ENCODE measurements at places on chromosomes 7 and 10. TPM values are rescaled to one million over a fixed set of nuclear protein-coding genes. Genes with fewer than 3 reads are reported as not detected.

DNA sequence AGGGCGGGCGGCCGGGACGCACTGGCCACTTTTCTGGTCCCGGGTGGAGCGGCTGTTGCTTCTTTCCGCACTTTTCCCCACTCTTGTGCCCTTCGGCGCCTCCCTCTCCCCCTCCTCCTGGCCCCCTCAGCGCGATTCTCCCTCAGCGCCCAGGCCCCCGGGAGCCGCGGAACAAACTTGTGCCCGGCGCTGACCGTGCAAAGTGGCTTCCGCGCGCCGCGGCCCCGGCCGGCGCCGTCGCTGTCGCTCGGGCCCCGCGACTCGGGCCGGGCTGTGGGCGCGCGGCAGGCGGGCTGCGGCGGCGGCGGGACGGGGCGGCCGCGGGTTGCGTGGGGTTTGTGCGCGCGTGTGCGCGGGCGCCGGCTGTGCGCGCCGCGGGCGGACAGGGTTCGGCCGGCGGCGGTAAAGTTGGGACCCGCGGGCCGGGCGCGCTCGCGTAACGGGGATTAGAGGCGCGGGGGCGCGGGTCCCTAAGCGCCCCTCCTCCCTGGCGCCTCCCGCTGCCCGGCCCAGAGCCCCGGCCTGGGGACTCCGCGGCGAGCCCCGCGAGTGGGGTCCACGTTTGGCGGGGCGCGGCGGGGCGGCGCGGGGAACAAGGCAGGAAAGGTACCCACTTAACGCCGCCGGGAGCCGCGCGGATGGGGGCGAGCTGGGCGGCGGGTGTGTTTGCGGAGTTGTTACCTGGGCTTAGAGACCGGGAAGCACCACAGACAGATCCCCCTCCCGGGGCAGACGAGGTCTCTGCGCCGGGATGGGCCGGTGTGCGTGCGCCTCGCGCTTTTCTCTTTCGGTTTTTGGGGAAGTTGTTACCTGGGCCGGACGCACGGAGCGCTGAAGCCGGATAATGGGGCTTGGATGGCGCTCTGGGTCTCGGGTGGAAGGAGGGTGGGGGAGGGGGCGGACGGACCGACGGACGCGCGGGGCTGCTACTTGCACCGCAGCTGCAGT, 860 bp downstream of the ZEB1 start:
- DNase-seq: peak; percentile 62

DNA sequence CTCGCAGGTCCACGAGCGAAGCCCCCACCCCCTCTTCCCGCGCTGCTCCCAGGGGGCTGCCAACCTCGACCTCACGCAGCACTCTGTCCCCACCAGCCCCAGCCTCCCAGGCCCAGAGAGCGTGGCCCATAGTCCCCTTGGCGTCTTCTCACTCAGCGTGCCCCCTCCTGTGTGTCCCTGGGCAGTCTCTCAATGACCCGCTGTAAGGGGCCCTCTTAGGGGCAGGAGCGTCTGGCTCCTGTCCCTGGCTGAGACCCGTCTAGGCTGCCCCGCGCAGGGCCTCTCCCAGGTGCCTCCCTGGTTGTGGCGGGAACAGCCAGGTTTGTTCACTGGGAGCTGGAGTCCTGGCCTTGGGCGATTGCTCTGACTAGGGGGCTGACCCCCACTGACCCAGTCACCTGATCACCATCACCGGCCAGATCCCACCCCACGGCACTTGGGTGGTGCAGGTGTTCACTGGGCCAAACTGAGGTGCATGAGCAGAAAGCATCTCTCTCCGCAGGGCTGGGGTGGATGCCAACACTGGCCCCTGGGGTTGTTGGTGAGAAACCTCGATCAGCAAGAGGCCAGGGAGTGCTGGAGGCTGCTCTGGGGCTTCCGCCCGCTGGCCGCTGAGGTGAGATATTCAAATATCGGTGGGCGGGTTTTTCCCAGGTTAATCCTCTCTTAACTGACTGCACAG, 12.6 kb upstream of the WDFY4 start:
- no peak for DNase-seq

DNA sequence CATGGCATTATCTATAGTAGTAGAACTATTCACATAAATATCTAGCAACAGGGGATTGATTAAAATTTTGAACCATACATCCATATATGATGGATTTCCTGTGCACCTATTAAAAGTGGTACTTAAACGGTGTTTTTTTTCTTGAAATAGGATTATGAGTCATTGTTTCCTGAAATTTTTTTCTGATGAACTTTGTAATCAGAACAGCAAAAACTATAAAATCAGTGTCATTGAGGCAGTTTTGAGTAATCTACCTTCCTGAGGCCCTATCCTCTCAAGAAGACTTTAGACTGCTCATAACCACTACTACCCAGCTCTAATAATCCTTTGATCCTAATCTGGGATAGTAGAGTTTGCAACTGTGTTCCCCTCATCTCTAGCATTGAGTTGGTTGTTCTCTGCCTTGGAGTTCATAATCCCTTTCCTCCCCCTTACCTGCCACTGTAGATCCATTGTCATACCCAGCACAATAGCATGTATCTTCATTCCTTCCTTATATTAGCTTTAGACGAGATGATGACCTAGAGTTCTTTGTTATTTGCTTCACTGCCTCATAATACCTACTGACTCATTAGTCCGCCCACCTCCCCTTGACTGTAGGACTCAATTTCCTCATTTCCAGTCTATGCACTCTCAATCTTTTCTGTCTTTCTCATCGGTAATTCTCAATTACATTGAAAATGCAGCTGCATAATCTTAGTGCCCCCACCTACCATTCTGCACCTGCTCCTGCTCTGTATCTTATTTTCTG, 133.4 kb downstream of the LRRC4 start:
- DNase-seq: no peak

- DNase-seq: no peak
Measured at GRCh38 chr7:133436014-133436428, 183.1 kb downstream of the EXOC4 start.

GRCh38 chr10:20631229-20631628, 265.9 kb downstream of the NEBL start:
- DNase-seq: no peak

GRCh38 chr10:130489891-130490290, 353.7 kb downstream of the GLRX3 start:
- DNase-seq: no peak

DNA sequence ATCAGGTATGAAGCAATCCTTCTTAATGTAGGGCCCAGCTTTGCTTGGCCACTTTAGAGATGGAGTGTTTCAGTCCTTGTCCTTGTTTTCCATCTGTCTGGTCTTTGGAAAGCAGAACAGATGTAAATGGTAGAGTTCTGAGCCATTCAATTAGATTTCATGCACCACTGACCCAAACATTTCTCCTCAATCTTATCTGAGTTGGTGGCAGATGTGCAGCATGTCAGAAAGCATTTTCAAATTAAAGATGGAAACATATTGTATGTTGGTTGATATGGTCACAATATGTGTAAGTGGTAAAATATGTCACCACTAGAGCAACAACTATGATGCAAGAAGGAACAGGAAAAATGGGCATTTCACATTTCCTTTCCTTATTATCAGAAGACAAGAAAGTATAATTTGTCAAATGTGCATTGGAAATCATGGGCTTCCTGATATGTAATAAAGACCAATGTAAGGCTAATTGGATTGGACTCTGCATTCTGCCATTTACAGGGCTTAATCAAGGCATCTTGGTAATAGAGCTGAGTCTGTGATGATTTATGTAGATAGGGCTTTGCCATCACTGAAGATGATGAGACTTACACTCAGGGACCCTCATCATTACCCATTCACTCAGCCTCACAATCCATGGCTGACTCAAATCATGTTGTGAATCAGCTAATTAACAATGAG, 750.7 kb downstream of the NRG3 start:
- no peak for DNase-seq

DNA sequence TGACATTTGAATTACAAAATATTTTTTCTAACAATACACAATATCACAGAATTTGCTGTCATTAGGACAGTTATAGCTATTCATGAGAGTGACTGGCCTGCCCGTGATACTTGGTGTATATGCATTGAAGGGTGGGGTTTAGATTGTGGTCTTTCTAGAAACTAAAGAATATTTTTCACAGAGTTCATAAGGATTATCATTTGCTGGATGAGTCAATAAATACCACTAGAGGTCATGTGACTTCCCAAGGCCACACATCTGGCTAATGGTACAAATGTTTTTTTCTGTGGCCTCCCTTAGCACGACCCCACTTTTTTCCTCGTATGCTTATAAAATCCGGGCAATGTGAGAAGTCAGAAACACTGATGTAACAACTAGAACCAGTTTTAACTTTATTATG, 5.2 kb downstream of the OPTN start:
- no peak for DNase-seq

DNA sequence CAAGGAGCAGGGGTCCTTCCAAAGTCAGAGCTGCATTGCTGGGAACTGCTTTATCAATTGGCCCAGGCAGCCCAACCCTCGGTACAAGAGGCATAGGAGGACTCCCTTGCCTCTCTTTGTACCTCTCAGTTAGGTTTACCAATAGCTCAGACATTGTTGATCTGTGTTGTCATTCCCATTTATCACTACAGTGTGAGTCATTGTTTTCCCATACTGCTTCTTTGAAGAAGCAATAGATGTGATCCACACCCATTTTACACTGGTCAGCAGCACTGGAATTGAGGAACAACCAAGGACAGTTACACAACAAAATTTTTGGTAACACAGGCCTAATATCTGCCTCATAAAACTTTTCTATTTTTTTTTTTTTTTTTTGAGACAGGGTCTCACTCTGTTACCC, 307.2 kb downstream of the SNX13 start:
- DNase-seq: no peak

GRCh38 chr7:214410-215212, 22.2 kb downstream of the FAM20C start:
- DNase-seq: no peak

DNA sequence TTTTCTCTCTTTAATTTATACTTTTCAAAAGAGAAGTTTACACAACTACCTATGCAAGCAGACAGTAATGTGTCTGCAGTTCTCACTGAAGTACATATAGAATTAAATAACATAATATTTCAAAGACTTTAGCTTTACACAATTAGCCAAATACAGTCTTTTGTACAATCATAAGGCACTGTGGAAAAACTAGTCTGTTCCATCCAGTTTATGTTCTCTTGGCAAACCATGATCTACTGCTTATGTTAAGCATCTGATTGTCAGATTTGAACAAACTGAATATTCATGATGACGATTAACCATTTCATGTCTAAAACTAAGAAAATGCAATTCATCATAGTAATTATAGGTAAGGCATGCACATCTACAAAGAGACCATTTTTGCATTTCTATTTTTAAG, 842 bp downstream of the SEMA3A start:
- DNase-seq: no peak

GRCh38 chr7:140475747-140476333, 3.5 kb downstream of the MKRN1 start:
- DNase-seq: peak; percentile 36

DNA sequence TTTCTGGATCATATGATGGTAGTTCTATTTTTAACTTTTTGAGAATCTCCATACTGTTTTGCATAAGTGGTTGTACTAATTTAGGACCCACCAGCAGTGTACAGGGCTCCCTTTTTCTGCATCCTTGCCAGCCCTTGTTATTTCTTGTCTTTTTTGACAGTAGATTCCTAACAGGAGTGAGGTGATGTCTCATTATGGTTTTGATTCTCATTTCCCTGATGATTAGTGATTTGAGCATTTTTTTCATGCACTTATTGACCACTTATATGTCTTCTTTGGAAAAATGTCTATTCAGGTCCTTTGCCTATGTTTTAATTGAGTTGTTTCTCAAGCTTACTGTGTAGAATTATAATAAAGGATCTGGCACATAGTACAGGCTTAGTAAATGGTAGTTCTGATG, 238.8 kb upstream of the BMPER start:
- no peak for DNase-seq

- no peak for DNase-seq
Measured at GRCh38 chr10:21860718-21861117, 142.8 kb downstream of the DNAJC1 start.

- no peak for DNase-seq
Measured at GRCh38 chr7:99308461-99309074, 17.1 kb upstream of the ARPC1A start.

DNA sequence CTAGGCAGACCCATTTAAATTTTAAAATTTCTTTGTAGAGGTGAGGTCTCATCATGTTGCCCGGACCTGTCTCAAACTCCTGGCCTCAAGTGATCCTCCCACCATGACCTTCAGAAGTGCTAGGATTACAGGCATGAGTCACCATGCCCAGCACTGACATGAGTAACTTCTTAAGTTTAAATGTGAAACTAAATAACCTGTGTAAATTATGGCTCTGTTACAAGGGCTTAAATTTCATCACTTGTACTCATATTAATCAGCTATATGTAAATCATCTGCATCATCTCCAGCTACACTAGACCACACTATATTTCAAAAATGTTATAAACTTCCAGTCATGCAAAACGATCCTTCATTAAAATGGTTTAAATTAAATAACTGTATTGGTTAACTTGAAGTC, 56.1 kb downstream of the ATAD1 start:
- no peak for DNase-seq

DNA sequence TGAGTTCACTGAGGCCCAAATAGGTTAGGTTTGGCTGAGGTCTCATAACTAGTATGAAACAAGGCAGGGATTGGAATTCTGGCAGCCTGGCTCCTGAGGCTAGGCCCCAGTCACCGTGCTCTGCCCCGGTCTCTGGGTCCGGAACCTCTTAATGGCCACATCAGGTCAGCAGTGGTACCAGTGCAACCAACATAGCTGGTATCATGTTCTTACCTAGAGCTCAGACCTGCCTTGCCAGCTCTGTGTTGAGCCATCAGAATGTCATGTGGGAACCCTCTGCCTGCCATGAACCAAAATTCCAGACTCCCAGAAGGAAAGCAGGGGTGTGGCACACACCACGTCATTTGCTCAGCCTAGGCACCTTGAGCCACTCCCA, 56.5 kb downstream of the ZNF467 start:
- DNase-seq: no peak

DNA sequence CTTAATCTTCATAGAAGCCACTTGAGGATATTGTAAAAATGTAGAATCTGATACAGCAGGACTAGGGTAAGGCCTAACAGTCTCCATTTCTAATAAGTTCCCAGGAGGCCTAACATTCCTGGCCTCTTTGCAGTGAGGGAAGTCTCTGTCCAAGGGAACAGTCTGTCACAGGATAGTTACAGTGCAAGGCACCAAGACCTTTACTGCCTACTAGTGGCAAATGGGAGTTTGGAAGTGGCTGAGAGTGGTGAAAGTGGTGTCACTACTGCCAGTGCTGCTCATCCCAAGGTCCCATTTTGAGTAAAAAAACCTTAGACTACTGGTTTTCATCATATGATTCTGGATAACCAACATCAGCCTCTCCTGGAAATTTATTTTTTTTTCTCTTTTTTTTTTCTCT, 619.5 kb upstream of the SEMA3D start:
- DNase-seq: no peak

DNA sequence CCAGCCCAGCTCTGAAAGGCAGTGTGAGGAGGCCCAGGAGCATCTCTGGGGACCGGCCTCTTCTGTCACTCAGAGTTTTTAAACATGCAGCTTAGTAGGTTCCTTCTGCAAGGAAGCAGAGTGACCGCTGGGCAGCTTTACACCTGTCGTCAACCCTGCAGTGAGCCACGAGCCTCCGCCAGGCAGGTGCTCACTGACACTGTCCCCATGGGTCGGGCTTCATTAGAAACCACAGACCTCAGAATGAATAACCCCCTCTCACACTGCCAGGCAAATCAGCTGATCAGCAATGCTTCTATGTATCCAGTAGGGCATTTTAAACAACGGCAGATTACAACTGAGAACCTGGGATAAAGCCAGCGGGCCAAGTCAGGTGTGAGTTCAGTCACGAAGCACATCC, 106.1 kb downstream of the MAD1L1 start:
- DNase-seq: no peak

SORBS1 gene
- total RNA-seq: 528 TPM

LHFPL3 gene
- total RNA-seq: not detected

CYP3A7 gene
- total RNA-seq: not detected

FKBP9 gene
- total RNA-seq: 140 TPM

C1QL3 gene
- total RNA-seq: not detected

SPDYE2 gene
- not detected for total RNA-seq

CRYGN gene
- not detected for total RNA-seq

All from heart right ventricle (tissue), 16 donors.